Breast epithelium (tissue), 4 donors: ENCODE measurements at places on chromosomes 13 and 19. TPM values are rescaled to one million over a fixed set of nuclear protein-coding genes. Genes with fewer than 3 reads are reported as not detected.

Gene ZNF260
- 9.1 TPM for total RNA-seq

DNA sequence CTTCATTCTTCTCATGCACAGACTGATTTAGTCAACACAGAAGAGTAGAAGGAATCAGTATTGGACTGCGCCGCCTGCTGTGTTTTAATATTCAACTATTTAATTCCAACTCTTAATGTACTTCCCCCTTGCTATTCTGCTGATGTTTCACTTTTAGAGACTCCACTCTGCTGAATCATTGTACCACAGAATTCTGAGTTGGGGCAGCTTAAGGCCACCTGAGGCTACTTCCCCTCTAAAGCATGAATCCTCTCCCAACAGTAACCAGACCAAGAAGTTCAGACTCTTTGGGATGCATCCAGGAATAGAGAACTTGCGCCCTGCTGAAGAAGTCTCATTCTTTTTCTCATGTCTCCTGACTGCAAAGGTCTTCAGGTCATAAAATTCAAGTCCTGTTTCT, 708.8 kb downstream of the UQCRFS1 start:
- no peak for DNase-seq

- peak; percentile 51 for DNase-seq
These were observed 44.5 kb downstream of the RFX2 start for GRCh38 chr19:6065685-6066374.

DNA sequence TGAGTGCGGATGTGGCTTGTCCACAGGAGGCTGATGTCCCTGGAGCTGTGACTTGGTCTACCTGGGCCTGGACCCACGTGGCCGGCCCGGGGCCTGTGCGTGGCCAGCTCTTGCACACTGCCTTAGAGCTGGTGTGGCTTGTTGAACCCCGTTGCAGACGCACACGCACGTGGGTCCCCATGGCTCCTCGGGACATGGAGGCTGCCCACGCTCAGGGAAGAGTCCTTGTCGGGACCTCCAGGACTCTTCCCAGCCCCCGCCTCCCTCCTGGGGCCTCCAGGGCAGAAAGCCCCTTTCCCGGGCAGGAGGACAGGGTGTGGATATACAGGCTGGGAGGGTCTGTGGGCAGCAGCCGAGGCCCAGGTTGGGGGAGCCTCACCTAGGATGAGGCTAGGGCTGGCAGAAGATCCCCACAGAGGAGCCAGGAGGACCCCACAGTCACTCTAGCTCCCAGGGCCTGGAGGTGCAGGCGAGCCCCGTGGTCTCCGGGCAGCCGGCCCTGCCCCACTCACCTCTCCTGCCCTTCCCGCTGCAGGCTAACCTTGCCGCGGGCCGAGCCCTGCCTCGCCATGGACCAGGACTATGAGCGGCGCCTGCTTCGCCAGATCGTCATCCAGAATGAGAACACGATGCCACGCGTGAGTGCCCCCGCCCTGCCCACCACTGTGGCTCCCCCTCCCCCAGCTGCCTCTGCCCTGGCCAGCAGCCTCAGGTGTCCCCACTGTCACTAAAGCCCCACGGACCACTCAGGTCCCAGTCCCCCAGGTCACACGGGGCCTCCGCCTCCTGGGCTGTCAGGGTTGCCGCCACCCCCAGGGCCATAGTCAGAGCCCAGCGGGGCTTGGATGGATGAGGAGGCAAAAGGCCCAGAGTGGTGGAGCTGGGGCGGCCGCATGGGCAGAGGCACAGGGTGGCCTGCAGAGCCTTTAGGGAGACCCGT, 16.3 kb upstream of the TEKTIP1 start:
- no peak for DNase-seq

DNA sequence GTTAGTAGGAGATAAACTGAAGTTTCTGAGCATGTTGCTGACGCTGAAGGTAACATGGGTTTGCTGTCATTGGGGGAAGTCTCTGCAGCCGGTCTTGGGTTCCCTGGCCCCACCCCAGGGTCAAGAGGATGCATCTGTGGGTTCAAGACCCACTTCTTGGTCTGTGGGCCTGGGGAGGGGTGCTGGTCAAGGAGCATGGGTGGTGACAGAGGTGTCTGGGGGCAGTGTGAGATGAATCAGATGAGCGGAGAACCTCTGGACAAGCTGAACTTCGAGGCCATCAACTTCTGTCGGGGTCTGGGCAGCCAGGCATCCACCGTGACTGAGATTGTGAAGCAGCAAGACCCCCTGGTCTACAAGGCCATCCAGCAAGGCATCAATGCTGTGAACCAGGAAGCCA, 51.9 kb downstream of the ACSBG2 start:
- DNase-seq, result no peak
